ENCODE measurements at places on chromosomes 11 and 22. TPM values are rescaled to one million over a fixed set of nuclear protein-coding genes. Genes with fewer than 3 reads are reported as not detected.

OR8B2 gene
- total RNA-seq: not detected

- no peak for DNase-seq
Measured at GRCh38 chr11:68014947-68015447, 4.9 kb downstream of the ALDH3B1 start.

- no peak for DNase-seq
Measured at GRCh38 chr11:115217726-115218311, 286.4 kb downstream of the CADM1 start.

DNA sequence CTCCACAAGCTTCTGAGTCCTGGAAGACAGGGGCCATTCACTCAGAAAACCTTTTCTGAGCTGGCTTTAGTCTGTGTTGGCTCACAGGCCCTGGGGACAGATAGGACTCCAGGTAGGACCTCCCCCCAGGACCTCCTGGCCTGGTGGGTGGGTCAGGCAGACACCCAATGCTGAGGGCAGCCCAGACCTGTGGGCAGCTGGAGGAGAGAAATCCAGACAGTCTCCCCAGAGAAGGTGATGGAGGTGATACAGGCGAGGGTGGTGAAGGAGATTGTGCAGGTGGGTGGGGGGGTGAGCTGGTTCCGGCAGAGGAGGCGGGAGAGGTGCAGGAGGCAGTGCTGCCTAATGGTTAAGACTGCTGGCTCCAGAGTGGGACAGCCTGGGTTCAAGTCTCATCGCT, 15.6 kb downstream of the LRRC32 start:
- no peak for DNase-seq

- DNase-seq: no peak
Measured at GRCh38 chr11:127385071-127385470, 384.5 kb upstream of the KIRREL3 start.

GRCh38 chr22:39013942-39014722, at the start of gene APOBEC3C:
Gene APOBEC3C (plus strand): TSS chr22:39014257. CDS start chr22:39014363, 106 bp downstream.
- peak; percentile 55 for DNase-seq

GRCh38 chr22:49589301-49589700, 238.4 kb downstream of the BRD1 start:
- DNase-seq: no peak

- DNase-seq: peak; percentile 24
Measured at GRCh38 chr22:32880893-32881596, 79.5 kb downstream of the TIMP3 start.

RAB3IL1 gene
- total RNA-seq: not detected

DNA sequence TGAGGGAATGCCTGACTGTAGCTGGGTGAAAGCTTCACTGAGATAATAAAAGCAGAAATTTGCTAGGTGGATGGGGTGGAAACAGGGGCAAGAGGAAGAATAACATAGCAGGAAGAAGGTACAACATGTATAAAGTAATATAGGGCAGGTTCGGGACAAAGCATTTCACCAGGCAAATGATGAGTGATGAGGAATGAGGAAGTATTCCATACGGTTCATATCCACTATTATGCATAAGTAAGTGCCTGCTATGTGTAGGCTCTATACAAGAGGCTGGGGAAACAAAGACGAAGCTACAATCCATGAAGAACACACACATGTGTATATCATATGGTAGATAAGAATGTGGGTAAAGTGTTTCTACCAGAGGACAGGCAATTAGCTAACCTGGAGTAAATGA, 7.9 kb downstream of the NDUFC2 start:
- no peak for DNase-seq

DNA sequence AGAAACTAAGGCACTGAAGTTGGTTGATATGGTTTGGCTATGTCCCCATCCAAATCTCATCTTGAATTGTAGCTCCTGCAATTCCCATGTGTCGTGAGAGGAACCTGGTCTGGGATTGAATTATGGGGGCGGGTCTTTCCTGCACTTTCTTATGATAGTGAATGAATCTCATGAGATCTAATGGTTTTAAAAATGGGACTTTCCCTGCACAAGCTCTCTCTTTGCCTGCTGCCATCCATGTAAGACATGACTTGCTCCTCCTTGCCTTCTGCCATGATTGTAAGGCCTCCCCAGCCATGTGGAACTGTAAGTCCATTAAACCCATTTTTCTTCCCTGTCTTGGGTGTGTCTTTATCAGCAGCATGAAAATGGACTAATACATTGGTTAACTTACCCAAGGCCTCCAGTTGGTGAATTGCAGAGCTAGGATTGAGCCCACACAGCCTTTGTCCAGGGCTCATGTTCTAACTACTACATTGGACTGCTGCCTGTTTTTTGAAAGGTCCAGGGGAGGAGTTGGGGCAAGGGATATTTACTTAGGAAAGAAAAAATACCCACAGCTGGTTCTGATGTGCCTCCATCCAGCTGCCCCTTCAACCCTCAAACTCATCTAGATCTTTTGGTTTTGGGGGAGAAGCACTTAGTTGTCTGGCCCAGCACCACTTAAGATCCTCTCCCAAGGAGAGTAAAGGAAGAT, 107.8 kb upstream of the NAV2 start:
- DNase-seq: no peak

GRCh38 chr11:17294033-17294432, 17.5 kb downstream of the NUCB2 start:
- no peak for DNase-seq

DNA sequence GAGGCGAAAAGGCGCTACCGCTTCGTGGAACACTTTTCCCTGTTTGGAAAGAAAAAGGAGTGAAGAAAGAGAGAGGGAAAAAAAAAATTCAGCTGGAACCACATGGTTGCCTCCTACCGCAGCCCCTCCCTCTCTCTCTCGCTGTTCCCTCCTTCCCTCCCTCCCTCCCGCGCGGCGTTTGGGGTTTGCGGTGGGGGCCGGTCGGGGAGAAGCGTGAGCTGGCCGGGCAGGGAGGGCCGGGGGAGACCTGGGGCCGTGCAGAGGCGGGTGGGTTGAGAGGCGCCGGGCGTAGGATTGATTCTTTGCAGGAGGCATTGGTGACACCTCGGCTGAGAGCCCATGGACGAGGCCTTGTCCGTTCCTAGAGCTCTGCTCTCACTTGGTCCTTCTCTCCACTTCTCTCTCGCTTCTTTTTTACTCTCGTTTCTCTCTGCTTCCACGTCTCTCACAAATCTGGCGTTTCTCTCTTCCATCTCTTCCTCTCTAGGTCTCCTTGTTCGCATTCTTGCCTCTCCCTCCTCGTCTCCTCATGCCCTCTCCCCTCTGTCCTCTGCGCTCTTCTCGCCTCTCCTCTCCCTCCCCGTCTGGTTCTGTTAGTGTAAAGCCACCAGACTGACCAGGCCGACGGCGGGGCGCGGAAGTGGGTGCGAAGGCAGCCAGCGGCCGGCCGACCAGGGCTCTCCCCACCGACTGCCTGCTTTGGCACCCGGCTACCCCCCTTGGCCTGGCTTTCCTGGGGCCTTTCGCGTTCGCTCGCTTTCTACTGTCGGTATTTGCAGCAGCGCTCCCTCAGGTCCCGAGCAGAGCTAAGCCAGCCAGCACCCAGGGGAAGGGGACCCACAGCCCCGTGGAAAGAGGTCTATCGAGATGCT, at the start of gene CLMP:
TSS of gene CLMP (minus strand) at position 61 of the 872 bp plus-strand sequence. CDS start 308 bp downstream, outside the sequence.
- no peak for DNase-seq

SYT12 gene
- not detected for total RNA-seq

ART5 gene
- total RNA-seq: not detected

DNA sequence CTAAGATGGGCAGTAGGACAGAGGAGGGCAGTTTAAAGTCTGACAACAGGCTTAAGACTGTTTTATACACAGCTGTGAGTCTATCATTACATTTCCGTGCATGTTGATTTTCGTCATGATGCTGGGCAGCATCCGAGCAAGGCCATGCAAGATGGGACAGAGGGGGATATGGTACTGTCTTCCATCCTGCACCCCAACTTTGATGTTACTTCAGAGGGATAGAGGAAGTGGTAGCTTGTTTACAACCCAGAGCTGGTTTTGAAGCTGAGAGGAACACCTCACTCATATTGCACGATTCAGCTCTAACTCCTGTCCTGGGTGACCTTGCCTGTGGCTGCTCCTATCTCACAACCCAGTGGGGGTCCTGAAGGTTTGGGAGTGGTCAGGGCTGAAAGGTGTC, 3.0 kb upstream of the SORL1 start:
- peak; percentile 28 for DNase-seq

FADD gene
- total RNA-seq: 16.5 TPM

DNA sequence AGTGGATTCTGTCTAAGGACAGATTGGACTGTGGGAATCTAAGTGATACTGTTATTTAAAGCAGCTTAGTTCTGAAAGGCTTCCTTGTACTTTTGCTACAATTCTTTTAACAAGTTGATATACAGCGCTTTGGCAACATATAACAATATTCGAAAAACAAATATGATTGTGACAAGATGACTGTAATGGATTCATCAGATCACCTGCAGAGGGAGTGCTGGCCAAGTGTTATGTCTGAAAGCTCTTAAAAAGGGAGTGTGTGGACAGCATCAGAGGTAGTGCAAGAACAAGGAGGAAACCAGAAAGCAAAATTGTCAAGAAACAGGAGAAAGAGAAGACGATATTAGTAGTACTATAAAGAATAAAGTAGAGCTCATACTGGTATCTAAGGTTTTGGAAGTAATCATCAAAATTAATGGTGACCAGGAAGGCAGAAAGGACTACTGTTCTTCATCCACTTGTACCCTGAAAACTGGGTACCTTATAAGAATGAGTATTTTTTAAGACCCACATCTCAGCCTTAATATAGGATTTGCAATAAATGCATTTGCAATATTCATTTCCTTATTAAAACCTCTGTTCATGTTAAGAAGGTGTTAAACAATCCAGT, 1112.0 kb upstream of the CCDC90B start:
- DNase-seq: no peak

RHOD gene
- total RNA-seq: not detected

EHF gene
- not detected for total RNA-seq

GRCh38 chr11:23974601-23975000, 522.3 kb upstream of the LUZP2 start:
- no peak for DNase-seq

- DNase-seq: no peak
Measured at GRCh38 chr11:46250745-46251052, 26.8 kb upstream of the CREB3L1 start.

DNA sequence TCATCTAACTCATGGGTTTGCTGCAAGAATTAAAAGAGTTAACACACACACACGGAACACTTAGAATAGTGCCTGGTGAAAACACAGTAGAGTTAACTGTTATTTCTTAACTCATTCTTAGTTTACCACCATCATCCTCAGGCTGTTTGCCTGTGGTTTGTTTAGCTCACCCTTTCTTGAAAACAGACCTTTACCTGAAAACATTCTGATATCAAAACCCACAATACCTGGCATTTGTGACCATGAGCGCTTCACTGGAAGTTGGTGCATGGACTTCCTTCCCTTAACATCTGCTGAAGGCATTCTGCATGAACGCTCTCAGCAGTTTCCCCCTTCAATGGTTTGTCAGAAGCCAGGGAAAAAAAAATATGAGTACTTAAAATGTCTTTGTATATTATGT, 256.0 kb downstream of the ETS1 start:
- peak; percentile 37 for DNase-seq

- DNase-seq: no peak
Measured at GRCh38 chr11:126583101-126583500, 227.6 kb downstream of the ST3GAL4 start.

OR5M8 gene
- not detected for total RNA-seq

- DNase-seq: peak; percentile 31
Measured at GRCh38 chr22:40637183-40638150, 948 bp upstream of the MRTFA start.

DNA sequence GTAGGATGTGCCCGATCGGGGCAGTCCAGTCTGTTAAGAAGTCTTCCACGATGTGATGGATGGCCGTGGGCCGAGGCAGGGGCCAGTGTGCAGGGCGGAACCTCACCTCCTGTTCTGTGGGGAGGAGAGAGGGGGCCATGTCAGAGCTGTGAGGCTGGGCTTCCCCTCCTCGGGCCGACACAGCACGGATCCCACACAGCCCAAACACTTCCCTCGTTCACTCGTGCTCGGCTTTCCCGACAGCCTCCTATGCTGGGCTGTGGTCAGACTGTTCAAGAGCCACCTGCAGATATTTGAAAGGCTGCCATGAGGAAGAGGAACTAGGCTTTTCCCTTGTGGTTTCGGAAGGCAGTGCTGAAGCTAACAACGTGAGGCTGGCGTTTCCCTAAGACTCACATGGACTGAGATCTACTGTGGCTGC, 12.3 kb upstream of the TXN2 start:
- peak; percentile 64 for DNase-seq

GRCh38 chr11:56522008-56522407, 21.0 kb downstream of the OR5M11 start:
- DNase-seq: no peak

DNA sequence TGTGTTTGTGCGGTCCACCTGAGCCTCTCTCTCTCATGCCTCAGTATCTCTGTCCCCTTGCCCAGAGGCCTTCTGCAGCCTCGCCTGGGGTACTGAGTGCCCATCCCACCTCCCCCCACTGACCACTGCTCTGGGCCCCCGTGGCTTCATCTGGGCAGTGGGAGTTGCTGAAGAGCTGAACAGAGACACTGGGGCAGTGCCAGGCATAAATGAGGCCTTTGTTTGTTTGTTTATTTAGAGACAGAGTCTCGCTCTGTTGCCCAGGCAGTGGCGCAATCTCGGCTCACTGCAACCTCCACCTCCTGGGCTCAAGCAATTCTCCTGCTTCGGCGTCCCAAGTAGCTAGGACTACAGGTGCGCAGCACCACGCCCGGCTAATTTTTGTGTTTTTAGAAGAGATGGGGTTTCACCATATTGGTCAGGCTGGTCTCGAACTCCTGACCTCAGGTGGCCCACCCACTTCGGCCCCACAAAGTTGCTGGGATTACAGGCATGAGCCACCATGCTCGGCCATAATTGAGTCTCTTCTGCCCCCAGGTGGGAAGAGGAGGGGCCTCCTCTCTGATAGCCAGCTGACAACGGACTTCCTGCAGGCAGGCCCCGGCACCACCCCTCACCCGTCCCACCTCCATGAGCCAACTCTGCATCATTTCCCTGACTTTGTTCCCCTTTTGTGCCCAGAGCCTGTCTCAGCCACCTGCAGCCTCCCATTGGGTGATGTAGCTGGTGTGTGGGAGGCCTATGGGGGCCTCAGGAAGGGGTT, 9.3 kb downstream of the CRYBB3 start:
- DNase-seq: no peak

DNA sequence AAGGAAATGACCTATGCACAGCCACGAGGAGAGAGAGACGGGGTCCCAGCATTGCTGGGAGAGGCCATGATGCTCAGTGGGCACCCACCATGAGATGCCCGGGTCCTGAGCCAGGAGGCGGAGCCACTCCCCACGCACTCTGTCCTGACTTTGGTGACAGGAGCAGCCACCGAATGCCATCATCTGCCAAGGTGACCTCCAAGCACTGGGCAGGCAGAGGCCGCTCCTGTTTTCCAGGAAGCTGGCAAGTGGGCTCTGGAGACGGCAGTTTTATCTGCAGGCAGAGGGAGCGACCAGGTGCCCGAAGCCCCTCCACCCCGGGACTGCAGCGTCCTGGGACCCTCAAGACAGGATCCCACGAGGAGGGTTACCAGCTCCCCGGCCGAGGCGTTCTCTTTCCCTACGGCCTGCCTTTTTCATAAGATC, 453.9 kb downstream of the BRD1 start:
- DNase-seq: no peak
